Stimulated activated naive CD8-positive, alpha-beta T cell treated with anti-CD3 and anti-CD28 coated beads, Interleukin-15, Interleukin-2, amounts not matched to agents 100 U/mL and 50 U/mL, for 24 hours (primary cell): ENCODE measurements at places on chromosomes 16 and 17.

DNA sequence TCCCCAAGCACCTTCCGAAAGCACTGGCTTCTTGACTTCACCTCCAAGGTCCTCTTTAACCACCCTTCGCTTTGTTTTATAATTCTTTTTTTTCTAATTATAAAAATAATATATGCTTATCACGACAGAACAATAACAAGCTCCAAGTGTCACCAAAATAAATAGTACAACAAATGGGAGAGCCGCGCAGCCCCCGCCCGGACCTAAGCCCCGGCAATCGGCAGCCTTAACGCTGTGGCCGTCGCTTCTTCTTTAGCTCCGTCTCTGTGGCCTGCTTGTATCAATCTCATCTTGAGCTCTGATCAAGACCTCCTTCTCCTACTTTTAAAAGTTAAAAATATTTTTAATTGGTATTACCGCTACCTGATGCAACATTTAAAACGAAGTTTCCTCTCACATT lies 42.7 kb downstream of the CYB5D2 start:
- no peak for DNase-seq

GRCh38 chr17:50151937-50152547 lies 1.6 kb upstream of the PPP1R9B start:
- DNase-seq, result peak; percentile 63

- DNase-seq, result no peak
Measured at GRCh38 chr17:80217703-80218362, 2.3 kb downstream of the SGSH start.

DNA sequence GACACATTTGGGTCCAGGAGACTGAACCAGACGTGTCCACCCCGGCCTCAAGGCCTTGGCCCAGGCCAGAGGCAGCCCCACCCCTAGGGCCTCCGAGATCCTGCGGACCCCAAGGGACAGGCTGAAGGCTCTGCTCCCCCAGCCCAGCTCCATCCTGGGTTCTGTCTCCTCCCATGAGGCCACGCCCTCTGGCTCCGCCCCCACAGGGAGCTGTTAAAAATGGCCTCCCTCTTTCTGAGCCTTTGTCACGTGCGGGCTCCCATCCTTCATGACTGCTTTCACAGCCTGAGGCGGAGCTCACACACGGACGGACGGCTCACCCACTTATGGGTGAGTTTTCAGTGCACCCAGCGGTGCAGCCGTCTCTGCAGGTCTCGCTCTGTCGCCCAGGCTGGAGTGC lies 6.5 kb upstream of the CACNA1H start:
- peak; percentile 15 for DNase-seq

DNA sequence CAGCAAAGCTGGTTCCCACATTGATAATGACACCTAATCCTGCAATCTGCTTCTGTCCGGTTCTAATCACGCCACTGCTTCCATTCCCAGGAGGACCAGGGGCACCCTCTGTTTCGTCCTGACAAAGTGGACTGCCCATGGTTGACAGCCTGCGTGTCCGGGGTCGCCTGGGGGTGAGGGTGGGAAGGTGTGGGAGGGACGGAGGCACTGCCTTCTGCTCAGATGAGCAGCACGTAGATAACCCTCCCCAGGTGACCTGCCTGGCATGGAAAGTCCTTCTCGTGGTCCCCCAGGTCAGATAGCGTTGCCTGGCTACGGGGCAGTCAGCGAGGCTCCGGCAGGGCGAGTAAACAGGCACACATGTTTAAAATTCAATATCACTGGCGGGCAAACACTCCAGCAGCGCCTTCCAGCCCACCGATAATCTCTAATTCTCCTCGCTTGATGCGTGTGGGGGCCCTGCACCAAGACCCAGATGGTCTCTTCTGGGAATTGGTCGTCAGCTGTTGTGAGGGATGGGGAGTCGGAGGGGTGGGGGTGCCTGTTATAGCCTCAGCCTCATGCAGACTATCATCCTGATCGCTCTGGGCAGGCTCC lies 132.2 kb downstream of the RAP1GAP2 start:
- no peak for DNase-seq

- DNase-seq, result no peak
Measured at GRCh38 chr17:33389504-33390135, 96.5 kb upstream of the ASIC2 start.

GRCh38 chr16:78230832-78231231 lies 131.4 kb downstream of the WWOX start:
- no peak for DNase-seq

GRCh38 chr17:74547736-74548135 lies 1.8 kb upstream of the CD300C start:
- DNase-seq, result no peak

DNA sequence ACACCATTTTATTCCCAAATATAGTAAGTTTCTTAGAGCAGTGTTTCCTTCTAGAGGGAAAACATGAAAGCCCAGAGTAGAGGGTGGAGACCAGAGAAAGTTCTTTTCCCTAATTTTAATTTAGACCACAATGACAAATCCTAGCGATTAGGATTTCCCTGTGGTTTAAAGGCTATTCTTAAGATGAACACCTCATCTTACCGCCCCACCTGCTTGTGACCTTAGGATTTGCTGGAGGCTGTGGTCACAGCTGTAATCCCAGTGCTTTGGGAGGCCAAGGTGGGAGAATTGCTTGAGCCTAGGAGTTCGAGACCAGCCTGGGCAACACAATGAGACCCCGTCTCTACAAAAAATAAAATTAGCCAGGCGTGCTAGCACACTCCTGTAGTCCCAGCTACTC lies 51.1 kb downstream of the GPRC5B start:
- no peak for DNase-seq

- no peak for DNase-seq
Measured at GRCh38 chr17:68581863-68582645, 19.1 kb downstream of the FAM20A start.

- DNase-seq, result no peak
Measured at GRCh38 chr17:44307387-44308186, 814 bp upstream of the RUNDC3A start.

GRCh38 chr16:28473714-28474265 lies 1.7 kb upstream of the NPIPB7 start:
- DNase-seq, result no peak

DNA sequence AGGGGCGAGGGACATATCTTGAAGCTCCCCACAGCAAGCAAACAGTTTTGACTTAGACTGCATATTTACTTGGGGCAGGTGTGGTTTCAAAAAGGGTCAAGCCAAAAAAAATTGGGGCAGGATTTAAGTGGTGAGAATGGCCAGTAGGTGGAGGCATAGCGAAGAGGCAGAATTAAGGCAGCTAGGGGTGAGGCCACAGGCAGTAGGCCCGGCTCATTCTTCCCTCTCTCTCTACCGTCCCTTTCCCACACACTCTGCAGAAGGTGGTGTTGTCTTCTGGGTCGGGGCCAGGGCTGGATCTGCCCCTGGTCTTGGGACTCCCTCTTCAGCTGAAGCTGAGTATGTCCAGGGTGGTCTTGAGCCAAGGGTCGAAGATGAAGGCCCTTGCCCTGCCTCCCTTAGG lies 2.6 kb downstream of the SHBG start:
- peak; percentile 31 for DNase-seq

DNA sequence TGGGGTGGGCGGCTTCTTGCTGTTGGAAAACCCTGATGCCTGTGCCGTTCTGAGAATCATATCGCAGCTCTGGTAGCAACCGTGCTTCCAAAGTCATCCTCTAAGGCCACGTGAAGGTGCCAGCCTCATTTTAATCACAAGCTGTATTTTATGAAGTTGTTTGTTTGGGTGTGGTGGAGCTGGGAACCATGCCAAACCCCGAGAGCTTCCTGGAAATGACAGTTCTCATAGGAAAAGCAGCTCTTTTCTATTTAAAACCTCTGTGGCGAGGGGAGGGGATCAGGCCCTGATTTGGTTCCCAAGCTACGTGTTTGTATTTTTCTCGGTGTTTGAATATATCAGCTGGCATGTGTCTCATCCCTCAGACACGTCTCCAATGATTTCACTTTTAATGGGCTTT lies 21.7 kb downstream of the KNOP1 start:
- peak; percentile 29 for DNase-seq

DNA sequence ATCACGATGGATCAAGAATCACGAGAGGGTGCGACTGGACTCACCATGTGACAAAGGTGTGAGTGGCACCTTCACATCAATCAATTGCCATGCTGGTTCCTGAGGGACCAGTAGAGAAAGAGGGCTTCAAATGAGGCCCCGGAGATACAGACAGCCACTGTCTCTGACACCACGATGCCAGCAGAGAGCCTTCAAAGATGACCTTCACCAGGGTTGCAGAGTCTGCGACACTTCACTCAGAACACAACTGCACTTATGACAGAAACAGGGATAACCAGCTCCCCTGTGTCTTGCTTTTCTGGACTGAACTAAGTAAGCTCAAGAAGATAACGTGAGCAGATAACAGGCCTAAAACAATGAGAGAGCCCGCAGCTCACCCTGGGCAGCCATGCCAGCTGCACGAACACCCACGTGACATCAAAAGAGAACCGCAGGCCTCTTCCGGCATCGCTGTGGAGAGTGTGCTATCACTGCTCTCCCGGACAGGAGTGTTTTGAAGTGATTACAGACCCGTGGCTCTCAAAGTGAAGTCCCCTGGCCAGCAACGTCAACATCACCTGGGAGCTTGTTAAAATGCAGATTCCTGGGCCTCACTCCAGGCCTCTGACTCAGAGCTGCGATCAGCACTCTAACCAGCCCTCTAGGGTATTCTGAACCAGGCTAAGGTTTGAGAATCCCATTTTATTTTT lies 36.4 kb downstream of the KLHDC4 start:
- no peak for DNase-seq

DNA sequence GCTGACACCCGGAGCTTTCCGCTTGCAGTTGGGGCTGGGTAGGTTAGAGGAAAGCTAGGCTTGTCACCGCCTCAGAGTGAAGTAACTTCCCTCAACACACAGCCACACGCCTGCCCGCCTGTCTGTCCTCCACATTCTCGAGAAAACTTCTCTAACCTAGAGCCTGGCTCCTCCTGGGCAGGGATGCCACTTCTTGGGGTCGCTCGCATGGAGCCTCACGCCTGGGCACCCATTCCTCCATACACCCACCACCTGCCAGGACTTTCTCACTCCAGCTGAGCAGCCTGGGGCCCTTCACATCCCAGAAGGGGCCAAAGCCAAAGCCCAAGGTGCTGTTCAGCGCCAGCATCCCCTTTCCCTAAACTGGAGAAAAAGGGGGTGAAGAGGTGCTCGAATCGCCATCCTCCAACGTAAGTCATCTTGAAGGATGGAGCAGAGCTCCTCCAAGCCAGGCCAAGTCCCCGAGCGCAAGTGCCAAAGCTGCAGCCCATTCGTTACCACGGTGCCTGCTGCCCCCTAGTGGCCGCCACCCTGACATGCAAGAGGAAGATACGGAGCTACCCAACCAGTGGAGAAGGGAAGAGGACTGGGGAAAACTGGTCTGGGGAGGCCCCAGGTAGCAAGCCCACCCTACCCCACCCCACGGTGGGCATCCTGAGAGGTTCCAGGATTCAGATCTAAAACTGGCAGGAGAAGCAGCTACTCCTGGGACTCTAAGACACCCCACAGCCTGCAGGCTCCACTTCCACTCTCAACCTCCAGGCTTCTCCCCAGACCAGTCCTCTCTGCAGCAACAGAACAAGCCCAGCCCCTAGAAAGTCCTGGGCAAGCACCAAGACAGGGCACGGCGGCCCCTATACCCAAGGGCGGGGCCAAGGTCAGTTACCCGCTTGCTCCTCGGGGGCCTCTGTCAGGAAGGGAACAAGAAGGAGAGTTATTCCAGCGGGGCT lies 63.1 kb downstream of the MYO18A start:
- peak; percentile 85 for DNase-seq

GRCh38 chr16:4625560-4626159 lies 1.0 kb downstream of the MGRN1 start:
- no peak for DNase-seq

DNA sequence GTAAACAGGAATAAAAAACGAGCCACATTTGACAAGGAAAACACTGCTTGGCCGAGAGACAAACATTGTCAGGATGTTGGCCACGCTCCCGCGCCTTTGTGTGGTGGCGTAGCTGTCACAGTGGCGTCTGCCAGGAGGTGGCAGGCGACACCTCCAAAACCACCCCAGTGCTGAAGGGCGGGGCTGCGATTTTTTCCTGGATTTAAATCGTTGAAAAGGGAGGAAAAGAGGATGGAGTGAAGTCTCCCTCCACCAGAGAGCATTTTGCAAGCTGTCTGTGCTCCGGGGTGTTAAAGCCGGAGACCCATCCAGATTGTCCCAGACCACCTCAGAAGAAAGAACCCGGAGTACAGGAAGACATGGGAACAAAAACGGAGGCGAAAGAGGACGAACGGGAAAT lies 12.7 kb downstream of the MRM3 start:
- DNase-seq, result peak; percentile 58

DNA sequence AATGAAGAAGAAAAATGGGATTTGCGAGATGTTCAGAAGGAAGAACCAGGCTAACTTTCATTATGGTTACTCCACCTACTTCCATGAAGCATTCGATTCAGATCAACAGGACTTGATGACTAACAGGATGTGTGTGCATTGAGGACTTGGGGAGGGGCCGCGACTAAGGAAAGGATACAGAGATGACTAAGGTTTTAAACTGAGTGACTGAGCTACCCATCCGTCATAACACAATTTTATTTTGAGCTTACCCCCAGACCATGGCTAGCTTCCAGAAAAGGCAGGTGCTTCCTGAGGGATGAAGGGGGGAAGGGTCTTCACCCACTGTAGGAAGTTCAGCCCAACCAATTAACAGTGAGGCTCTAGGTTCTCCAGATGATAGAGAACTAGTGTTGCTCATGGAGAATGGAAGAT lies 2.5 kb upstream of the CDYL2 start:
- DNase-seq, result peak; percentile 46

DNA sequence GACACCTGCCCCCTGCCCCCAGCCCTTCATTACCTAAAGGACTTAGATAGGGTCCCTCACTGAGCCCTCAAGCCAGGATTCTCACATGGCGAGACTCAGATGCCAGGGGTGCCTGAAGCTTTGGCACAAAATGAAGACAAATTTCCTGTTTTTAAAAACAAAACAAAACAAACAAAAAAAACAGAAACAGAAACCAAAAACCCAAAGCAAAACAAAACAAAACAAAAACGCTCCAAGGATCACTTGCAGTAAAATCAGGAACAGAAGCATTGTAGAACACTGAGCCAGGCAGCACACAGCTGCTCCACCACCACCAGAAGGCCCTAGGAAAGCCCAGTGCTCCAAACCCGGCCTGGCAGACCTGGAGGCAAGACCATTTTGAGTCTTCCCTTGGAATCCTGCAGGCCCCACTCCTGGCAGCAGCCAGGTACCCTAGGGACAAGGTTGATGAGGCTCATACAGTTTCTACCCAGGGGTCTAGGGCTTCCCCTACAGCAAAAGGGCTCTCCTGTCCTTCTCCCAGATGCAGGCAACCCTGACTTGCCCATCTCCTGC lies 20.8 kb downstream of the MYO18A start:
- no peak for DNase-seq

DNA sequence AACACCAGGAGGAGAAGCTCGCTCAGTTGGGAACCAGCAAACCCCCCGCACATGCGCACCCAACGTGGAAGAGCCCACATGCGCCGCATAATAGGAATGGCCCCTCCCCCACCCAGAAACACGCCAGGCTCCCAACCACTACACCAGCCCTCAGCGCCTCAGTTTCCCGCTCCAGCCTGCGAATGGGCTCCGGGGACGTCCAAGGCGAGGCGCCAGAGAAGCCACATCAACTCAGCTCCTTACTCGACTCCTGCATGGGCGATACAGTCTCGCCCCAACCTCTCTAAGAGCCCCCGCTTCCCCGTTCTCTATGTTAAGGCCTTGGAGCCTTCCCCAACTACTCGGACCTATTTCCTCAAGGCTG lies 504 bp downstream of the SRSF1 start:
- peak; percentile 81 for DNase-seq
